ENCODE measurements at places on chromosomes 16 and 17.
A peak's percentile ranks its signal among the peaks of the same experiment; 100 is the strongest.

DNA sequence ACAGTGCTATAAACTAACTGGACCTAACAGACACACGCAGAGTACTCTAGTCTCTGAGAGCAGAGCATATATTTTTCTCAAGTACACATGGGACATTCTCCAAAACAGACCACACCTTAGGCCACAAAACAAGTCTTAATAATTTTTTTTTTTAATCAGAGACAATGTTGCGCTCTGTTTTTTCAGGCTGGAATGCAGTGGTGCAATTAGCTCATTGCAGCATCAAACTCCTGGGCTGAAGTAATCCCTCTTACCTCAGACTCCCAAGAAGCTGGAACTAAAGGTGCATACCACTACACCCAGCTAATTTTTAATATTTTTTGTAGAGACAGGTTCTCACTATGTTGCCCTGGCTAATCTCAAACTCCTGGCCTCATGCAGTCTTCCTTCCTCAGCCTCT, 37.7 kb downstream of the ULK2 start:
- no peak for DNase-seq

GRCh38 chr16:25079637-25080378, 31.7 kb upstream of the LCMT1 start:
- DNase-seq = no peak

DNA sequence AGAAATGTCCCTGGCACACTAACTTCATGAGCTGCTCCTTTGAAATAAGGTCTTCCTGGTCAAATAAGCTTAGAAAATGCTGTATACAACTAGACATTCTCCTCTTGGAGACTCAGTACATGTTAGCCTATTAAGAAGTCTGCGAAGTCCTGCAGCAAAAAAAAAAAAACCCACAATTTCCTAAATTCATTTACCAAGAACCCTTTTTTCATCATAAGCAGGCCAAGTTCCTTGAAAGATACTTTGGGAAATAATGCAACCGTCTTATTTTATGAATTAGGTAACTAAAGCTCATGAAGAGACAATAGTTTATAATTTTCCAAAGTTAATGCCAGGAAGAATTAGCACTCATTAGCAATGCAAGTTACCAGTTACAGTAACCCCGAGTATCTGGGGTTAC, 49.0 kb upstream of the HAS3 start:
- DNase-seq = no peak

- DNase-seq = peak; percentile 21
These were observed 27.8 kb downstream of the NUP88 start for GRCh38 chr17:5391678-5392077.

DNA sequence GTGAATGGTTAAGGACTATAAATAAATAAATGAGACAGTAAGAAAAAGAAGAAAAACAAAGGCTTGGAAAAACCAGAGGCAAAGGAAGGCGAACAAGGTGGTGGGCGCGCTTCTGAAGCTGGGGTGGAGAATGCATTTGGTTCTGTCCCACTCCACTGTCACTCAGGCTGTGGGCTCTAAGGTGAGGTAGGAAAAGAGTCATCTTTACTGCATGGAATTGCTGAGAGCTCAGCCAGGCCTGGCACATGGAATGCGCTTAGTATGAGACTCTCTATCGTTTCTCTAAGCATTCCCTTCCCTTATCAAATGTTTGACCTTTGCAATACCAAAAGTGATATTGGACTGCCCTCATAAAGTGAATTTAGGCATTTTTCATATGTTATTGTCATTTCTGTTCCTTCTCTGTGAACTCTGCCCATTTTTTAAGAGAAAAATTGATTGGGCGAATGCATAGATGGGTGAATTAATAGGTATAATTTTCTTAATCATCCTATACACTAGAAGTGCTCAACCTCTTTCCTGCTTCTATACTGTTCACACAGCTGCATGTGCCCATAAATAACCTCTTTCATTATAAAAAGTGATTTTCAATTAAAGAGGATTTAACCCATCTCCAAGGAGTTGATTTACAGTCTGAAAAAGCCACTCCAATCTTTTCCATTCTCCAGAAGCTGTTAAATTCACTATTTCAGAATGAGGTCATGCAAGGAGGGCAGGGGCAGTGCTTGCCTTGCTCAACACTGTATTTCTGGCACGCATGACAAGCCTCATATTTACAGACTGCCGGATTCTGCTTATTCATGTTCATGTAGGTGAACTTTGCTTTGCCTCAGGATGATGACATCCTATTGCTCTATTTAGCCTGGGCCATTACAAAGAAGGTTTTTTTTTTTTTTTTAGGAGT, 87.7 kb downstream of the MYH10 start:
- DNase-seq = peak; percentile 53

GRCh38 chr17:21595086-21595485, 97.2 kb upstream of the KCNJ18 start:
- DNase-seq = no peak

DNA sequence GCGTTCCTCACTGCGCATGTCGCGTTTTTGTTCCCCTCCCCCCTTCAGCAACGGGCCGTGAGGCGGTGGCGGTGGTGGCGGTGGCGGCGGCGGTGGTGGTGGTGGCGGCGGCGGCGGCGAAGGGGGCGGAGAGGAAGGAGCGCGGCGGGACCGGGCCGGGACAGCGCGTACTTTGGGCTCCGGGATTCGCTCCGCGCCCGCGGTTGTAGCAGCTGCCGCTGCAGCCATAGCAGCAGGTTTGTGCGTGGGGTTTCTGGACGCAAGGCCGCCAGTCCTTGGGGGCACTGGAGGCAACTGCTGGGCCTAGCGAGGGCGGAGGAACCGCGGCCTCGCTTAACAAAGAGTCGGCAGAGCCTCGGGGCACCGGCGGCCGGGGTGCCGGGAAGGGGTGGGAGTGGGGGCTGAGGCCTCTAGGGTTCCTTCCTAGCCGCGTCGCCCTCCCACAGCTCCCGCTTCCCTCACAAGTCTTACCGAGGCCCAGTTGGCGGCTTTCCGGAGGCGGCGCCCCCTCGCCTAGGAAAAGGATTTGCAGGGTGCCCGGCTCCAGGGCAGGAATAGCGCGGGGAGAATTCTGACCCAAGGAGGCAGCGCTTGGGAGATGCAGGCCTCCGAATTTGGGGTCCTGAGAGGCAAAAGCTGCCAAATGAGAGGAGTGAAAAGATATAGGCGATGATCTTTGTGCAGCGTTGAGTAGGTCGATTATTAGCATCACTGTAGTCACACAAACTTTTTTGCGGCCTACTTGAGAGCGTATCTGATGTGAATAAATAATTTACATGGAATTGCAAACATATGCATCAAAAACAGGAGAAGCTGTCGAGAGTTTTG, at the start of gene DDX42:
Gene DDX42, plus strand, starts transcription at position 30 of the 828 bp plus-strand sequence. CDS start 12,880 bp downstream, outside the sequence.
- DNase-seq = peak; percentile 63

GRCh38 chr16:22317001-22317530, 19.9 kb downstream of the POLR3E start:
- DNase-seq = no peak

GRCh38 chr17:8464941-8465340, 29.3 kb downstream of the NDEL1 start:
- no peak for DNase-seq

- no peak for DNase-seq
These were observed 213.0 kb downstream of the HS3ST3B1 start for GRCh38 chr17:14513835-14514234.

- DNase-seq = no peak
These were observed 14.6 kb downstream of the KCNJ16 start for GRCh38 chr17:70089513-70090148.

DNA sequence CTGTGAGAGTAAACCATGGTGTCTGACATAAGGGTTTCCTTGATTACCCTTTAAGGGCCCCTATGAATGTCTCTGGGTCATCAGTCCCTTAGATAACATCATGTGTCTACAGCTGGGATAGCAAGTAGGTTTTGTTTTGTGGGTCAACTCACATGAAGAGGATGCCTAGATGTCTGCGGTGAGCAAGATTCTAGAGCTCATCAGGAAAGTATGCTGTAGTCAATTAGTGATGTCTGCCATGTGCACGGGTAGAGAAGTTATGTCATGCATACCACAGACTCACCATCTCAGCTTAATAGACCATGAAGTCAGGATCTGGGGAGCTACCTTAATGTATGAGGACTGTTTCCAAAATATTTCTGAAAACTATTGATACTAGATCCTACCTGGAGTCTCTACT, 57.5 kb downstream of the CDH13 start:
- DNase-seq = no peak

- peak; percentile 99 for DNase-seq
These were observed 48.6 kb downstream of the SLC39A11 start for GRCh38 chr17:73043686-73044581.

DNA sequence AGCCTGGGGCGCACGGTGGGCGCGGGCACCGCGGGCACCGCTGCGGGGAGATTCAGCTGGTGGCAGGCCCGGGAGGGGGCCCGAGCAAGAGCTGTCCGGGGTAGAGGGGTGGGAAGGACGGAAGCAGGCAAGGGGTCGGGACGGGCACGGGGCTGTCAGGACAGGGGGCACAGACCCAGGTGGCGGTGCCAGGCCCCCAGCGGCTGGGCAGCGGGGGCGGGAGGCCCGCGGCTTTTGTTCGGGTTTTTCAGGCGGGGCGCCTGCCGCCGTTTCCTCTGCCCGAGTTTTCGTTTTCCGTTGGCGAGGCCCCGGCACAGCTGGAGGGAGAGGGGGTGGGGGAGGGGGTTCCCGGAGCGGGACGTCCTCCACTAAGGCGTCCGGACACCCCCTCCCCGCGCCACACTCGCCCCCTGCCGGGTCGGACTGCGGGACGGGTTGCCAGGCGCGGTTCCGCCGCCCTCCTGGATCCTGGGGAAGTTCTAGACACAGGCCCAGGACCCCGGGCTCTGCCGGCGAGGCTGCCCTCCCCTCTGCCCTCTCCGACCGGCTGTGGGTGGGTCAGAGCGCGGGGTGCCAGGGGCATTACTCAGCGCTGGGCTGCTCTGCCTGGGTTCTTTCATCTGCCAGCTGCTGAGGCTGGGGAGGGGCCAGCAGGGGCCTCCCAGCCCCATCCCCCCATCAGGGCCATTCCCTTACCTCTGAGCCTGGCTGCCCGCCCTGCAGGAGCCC, 543 bp downstream of the ARHGAP23 start:
- DNase-seq = peak; percentile 60

GRCh38 chr16:8552487-8553221, 37.7 kb downstream of the TMEM114 start:
- DNase-seq = no peak

GRCh38 chr17:81048827-81049371, 13.9 kb downstream of the BAIAP2 start:
- DNase-seq = no peak

DNA sequence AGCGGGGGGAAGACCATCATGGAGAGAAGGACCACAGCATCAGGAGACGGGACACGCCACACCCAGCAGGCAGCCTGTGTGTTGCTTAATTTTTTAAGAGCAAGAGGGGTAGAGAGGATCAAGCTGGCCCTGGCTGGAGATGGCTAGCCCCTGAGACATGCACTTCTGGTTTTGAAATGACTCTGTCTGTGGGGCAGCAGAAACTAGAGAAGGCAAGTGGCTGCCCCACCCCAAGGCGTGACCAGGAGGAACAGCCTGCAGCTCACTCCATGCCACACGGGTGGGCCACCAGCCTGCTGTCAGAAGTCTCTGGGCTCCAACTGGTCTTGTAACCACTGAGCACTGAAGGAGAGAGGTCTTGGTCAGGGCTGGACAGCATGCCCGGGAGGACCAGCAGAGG, 75.5 kb downstream of the SOCS1 start:
- DNase-seq = no peak

GRCh38 chr17:2723505-2723996, 12.0 kb upstream of the CLUH start:
- no peak for DNase-seq

DNA sequence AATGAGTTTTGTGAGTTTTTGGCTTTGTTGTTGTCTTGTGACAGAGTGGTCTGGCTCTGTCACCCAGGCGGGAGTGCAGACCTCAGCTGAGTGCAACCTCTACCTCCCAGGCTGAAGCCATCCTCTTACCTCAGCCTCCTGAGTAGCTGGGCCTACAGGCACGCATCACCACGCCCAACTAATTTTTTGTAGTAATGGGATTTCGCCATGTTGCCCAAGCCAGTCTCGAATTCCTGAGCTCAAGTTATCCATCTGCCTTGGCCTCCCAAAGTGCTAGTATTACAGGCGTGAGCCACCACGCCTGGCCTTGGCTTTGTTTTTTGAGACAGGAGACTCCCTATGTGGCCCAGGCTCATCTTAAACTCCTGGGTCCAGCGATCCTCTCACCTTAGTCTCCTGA, 15.1 kb downstream of the CRK start:
- no peak for DNase-seq

DNA sequence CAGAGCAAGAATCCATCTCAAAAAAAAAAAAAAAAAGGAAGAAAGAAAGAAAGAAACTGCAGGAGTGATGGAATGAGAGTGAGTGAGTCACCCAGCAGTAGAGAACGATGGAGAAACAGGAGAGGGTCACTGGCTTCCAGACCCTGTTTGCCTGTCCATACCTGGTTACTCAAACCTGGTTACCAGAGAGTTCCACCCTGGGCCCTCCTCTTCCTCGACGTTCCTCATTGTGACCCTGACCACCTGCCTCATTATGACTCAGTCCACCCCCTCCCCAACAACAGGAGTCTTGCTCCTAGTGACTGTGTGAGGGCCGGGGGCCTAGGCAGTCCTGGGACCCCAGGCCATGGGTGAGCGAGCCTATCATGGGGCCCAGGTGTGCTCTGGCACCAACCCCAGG, at the start of gene SPEM3:
Gene SPEM3, plus strand, starts transcription at position 301 of the 400 bp plus-strand sequence. Its CDS starts 46 bp downstream, at position 347.
- DNase-seq = no peak

DNA sequence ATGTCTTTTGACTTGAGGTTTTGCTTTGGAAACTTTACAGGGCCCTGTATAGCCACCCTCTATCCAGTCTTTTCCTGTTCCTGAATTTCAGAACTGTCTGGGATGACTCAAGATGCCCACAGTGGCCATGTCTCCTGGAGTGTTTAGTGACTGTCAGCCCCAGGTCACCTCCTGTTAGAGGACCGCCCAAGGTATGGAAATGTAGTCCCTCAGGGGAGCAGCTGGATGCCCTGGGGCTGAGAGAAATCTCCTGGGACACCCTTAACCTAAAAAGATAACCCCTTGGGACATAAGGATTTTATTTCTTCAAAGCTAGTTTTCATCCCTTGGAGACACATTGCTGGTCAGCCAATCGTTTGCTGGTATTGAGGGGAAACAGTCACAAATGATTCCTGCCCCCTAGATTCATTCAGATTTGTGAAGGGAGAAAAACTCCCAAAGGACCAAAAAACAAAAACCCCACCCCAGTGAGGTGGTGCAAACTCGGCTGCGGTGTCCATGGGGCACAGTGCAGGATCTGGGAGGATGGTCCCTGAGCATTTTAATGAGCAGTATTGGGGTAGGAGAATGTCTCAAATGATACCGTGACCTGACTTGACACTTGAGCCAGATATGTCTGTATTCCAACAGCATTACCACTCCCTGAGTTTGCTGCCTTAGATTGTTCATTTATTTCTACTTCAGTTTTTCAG, 1.7 kb downstream of the ZNF267 start:
- peak; percentile 70 for DNase-seq

DNA sequence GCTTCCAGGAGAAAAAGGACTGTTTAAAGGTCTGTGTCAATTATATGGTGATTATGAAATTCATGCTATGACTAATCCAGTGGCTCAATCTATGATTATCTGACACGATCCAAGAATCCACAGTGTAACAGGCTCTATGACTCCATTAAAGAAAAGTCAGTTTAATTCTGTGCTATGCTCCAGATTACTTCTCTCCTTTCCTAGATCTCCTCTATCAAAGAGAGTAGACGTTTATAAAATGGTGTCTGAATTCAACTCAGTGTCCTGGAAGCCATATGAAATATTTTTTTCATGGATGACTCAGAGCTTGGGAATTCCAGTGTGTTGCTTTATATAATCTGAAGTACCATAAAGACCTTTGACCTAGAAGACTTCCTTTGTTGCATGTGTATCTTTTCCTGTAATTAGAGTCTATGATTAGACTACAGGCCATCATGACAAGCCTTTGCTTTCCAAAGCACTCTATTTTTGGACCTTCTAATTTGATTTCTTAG, 27.0 kb upstream of the NF1 start:
- peak; percentile 73 for DNase-seq
